ENCODE measurements at places on chromosomes 16 and 17.

DNA sequence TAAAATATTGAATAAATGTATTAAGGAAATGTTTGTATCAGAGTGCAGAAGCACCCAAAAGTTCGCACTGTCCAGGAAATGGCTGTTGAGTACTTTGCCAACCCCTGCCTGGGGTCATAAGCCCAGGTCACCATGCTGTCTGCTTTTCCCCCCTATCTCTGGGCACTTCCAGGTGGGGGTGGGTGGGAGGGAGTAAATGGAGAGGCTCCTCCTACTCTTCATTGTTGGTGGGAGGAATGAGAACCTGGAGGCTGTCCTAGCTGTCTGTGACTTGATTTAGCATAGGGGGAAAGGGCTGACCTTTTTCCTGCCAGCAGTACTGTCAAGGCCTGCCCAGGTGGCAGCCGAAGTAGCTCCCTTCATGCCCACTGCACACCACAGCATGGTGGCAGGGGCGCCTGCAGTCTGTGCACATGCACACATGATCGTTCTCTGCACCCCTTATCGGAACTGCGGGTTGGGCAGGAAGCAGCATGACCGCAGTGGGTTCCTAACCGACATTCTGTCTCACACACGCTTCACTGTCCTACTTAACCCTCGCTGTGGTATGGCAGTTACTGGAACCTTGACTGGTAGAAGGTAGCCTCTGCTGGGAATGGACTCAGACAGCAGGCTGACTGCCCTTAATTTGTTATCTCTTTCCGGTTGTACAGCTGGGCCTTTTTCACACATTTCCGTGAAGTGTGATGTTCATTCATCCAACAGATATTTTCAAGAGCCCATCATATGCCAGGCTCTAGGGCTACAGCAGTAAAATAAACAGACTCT, 41.5 kb downstream of the LDHD start:
- no peak for DNase-seq

GRCh38 chr16:80263181-80263823, 277.5 kb upstream of the DYNLRB2 start:
- no peak for DNase-seq

DNA sequence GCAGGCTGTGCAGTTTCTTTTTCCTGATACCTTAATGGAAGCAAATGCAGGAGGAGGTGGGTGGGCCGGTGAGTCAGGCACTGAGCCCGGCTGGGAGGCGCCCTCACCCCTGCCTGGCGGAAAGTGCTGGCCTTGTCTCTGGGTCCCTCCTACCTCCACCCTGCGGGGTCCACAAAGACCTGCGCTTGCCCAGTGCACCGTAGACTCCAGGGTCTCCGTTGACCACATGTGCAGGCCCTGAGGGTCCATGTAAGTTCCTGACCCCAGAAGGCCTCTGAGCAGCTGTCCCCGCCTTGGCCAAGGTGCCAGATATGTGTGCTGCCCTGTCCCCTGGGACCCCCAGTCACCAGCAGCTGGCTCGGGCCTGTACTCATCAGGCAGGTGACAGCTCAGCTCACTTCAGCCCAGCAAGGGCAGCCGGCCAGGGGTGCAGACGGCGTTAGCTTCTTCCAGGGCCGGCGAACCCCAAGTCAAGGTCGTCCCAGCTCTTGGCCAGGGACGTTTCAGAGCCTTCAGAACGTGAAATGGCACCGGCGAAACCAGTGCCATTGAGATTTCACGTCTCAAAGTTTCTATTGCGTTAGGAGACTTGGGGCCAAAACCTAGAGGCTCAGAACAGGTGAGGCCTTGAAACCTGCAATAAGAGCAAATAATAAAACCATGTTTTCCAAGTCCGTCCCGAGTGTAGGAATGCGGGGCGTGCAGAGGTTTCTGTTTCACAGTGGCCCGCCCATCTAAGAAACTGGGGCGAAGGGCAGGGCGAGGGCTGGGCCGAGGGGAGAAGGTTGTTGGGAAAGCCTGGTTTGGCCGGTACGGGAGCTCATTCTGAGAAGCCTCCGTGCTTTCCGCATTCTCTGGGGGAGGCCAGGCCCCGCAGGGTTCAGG, 12.1 kb downstream of the METRNL start:
- DNase-seq = no peak

DNA sequence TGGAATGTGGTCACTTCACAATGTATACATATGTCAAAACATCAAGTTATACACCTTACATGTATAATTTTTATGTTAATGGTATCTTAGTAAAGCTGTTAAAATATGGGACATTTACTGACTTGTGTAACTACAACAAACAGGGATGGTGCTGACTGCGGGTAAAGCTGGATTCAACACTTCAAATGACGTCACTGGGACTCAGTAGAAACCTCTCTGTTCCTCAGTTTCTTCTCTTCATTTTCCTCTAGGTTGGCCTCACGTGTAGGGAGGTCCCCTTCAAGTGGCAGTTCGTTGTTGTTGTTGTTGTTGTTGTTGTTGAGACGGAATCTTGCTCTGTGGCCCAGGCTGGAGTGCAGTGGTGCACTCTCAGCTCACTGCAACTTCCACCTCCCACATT, 182.9 kb downstream of the RBFOX1 start:
- DNase-seq = no peak

DNA sequence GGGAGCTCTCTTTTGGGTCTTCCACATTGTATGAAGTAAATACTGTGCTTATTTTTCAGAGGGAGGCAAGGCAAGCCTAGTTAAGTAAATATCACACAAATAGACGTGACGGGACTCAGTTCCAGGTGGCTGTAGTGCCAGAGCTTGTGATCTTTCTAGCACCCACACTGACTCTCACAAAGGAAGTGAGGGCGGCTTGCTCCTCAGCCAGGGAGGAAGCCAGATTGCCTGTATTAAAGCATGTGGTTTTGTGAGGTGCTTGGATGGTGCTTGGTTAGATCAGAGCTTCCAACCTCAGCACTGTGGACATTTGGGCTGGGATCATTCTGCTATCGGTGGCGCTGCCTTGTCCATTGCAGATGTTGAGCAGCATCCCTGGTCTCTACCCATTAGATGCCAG, 80.1 kb downstream of the VAT1L start:
- DNase-seq = no peak

DNA sequence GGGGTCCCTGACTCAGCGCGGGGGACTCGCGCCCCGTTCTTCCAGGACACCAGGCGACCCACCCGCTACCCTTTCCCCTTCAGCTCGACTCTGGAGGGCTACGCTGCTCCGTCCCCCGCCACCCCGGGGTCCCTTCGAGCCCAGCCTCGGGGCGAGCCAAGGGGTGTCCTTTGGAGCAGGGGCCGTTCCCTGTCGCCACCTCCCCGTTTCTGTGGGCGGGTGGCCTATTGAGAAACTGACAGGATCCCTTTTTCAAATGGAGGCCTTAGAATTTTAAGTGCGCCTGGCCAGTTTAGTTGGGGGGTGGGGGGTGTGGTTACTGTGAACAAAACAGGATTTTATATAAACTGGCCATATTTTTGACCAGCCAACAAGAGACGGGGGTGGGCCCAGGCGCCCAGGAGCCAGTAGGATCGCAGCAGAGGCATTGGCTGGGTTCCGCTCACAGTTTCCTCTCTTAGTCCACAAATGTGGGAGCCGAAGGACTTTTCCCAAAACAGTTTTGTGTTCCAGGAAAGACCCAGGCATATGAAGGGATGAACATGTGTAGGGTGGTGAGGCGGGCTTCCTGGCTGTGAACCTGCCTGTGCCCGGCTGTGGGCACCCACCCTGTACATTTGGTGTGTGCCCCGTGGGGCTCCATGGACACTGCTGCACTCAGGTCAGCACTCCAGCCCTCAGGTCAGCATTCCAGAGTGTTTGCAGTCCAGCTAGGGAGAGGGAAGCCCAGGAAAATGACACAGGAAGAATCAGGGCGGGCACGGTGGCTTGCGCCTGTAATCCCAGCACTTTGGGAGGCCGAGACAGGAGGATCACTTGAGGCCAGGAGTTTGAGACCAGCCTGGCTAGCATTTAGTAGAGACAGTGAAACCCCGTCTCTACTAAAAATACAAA, 722 bp upstream of the TIMP2 start:
- no peak for DNase-seq

DNA sequence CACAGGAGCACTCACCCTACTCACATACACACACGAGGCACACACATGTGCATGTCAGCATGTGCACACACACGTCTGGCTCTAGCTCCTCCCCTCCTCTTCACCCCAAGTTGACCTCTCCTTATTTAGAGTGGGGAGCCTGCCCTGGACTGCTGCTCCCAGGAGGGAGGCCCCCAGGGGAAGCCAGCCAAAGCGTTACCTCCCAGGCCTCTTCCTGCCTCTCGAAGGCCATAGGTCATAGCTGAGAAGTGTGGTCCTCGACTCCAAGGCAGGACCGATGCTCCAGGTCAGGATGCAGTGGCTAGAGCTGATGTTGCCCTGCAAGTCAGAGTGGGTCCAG, 18.8 kb downstream of the POLR3K start:
- DNase-seq = no peak

DNA sequence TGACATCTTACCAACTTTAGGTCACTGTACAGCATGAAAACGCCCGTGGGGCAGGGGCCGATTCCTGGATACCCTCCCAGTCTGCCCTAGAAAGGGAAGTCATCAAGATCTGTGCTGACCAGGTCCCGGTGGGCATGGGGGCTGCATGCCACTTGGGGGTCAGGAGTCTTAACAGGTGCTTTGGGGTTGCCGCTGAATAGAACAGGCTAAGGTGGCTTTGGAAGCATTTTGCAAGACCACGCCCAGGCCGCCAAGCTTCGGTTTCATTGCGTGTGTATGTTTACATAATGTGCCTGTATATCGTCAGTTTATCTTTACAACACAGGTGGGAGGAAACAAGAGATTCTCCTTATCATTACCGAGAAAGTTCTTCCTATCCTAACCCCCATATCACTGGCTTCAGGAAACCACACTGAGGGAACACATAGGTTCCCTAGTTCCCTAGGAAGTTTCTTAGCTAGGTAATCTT, 13.3 kb upstream of the USP36 start:
- DNase-seq = no peak

Data from cortex of kidney (tissue), 1 donor.